ENCODE measurements at places on chromosomes 3 and 15. TPM values are rescaled to one million over a fixed set of nuclear protein-coding genes. Genes with fewer than 3 reads are reported as not detected.

DNA sequence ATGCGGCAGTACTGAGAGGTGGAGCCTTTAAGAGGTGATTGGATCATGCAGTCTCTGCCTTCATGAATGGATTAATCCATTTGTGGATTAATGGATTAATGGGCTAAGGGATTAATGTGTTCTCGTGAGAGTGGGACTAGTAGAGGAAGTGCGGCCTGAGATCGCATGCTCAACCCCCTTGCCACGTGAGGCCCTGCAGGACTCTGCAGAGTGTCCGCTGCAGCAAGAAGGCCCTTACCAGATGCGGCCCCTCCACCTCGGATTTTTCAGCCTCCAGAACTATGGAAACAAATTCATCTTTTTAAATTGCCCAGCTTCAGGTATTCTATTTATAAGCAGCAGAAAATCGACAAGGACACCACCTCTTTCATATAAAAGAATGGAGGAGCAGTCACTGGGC lies 148.8 kb downstream of the TPRA1 start:
- DNase-seq = no peak

Gene LRRC3B
- 0.50 TPM for polyA plus RNA-seq

DNA sequence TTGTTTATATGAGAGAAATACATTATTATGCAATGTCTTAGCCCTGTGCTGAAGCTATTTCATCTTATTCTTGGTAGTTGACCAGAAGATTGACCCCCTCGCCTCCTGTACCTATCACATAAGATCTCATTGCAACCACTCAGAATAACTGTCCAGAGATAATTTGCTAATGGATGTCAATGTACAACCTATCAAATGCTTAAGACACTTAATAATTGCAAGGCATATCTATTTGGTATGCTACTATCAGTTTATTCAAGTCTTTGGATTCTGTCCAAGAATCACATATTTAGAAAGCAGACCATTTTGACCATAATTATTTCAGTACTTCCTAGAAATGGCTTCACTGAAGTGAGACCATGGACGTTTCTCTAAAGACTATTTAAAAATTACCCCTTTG lies 241.6 kb downstream of the GAP43 start:
- no peak for DNase-seq

Gene CRTC3
- 17.9 TPM for polyA plus RNA-seq

Gene THRB
- polyA plus RNA-seq = 3.5 TPM

- no peak for DNase-seq
Observed at GRCh38 chr3:183536238-183536880, 19.1 kb downstream of the KLHL6 start.

DNA sequence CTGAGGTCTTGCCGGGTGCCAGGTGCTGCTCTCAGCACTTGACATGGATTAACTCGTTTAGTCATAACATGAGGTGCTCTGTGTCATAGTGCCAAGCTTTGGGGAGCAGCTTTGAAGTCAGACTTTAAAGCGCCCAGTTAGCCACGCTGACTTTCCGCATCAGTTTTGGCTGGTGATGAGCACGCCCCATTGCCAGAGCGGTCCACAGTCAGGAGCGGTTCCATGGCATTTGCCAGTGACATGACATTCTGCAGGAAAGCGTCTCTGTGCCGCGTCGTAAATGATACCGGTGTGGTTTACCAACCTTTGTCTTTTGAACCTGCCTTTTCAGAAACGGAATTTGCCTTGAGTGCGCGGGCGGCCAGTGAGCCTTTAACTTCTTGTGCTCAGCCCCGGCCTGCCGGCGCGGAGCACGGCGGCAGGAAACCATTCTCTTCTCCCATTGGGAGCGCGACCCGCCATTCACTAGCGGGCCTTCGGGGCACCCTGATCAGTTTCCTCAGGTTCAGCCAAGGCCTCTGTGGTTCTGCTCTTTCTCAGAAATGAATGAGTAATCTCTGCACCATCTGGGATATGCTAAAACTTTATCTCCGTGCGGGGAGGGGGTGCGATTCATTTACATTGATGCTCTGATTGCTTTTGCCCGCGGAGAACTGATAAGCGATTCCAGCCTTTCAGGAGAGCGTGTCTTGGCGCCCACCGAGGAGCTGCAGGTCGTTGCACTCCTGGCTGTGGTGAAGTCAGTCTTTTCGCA lies 1.7 kb upstream of the SLC2A2 start:
- no peak for DNase-seq

DNA sequence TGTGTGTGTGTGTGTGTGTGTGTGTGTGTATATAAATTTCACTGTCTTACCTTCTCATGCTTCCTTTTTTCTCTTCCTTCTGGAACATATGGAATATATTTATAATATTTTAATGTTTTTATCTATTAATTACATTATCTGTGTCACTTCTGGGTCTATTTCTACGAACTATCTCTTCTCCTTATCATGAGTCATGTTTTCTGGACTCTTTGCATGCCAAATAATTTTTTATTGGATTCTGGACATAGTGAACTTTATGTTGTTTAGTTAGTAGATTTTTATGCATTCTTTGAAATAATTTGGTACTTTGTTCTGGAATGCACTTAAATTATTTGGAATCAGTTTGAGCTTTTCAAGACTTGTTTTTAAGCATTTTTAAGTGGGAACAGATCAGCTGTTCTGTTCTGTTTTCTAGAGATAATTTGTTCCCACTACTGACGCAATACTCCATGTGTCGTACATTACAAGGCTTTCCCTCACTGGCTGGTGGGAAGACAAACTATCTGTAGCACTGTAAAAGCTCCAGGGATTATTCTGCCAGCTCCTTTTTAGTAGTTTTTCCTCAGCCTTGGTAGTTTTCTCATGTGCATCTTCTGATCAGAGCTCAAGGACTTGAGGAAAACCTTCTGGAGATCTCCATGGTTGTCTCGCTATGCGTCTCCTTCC lies 302.0 kb downstream of the CLSTN2 start:
- no peak for DNase-seq

Gene CPN2
- 0.07 TPM for polyA plus RNA-seq

GRCh38 chr15:69595009-69595791 lies 142.6 kb downstream of the RPLP1 start:
- DNase-seq = no peak

DNA sequence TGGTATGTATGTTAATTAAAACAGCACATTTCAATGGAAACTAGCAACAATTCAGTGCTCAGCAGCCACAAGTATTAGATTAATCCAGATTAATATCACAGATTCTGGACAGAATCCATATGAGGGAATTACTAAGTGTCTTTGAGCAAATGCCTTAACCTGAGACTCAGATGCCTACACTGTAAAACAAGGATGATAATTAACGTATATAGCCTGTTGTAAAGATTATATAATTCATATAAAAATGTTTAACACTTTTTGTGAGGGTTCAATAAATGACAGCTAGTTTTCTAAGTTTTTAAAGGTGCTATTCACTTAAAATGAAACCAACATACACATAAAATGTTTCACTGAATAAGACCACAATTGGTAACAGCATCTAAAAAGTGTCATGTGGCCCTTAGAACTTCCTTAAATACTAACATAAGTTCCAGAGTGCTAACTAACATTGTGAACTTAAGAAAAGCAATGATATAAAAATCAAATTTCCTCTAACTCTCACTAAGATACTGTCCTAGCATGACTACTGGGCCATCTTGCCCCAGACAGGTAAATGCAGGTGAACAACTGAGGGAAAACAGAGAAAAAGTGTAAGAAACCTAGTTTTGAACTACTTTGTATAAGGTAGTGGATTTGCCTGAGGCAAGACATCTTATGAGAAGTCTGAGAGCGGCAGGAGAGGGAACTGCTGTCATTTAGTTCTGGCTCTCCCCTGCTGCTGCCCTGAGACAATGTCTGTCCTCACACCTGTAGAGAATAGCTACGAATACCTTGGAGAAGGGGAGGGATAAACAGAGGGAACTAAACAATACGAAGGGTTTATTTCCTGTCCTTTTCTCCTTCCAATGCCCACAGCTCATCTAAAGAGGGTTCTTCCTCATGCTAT lies 151.3 kb downstream of the ADAM10 start:
- DNase-seq = no peak

DNA sequence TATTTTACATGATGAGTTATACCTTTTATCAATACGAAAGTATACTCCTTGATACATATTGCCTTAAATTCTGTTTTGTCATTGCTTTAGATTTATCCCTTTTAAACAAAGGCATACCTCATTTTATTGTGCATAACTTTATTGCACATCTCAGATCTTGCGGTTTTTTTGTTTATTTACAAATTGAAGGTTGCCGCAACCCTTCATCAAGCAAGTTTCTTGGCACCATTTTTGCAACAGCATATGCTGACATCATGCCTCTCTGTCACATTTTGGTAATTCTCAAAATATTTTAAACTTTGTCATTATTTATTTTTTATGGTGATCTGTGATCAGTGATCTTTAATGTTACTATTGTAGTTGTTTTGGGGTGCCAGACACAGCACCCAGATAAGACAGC lies 20.9 kb downstream of the SNRK start:
- DNase-seq = no peak

DNA sequence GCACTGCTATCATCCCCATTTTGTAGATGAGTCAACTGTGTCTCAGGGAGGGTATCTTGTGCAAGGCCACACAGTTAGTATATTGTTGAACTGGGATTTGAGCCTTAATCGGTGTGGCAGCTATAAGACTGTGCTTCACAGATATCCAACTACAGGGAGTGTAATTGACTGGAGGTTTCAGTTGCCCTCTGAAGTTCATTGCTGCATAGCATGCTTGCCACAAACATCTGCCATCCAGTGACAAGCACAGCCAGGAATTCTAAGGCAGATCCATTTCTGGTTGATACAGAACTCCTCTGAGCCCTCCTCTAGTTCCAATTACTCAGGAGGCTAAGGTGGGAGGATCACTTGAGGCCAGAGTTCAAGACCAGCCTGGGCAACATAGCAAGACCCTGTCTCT lies 16.4 kb downstream of the FSD2 start:
- no peak for DNase-seq

Gene ERICH6
- polyA plus RNA-seq = 0.02 TPM

DNA sequence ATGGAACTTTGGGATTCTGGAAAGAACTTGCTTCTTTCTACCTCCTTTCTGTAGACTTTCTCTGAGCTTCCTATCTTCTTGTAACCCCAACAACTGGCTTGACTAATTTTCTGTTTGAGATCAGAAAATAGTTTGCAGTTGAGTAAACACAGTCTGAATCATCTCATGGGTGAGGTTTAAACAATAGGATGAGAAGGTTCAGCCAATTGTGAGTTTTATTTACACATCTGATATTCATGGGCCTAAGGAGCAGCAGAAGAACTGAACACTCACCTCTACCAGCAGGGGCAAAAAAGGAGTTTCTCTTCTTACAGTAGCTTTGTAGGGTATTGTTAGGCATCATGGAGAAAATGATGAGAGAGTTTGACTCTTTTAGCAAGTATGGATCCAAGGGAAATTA lies 54.2 kb downstream of the DTWD1 start:
- no peak for DNase-seq

- DNase-seq = no peak
Observed at GRCh38 chr15:89406940-89407607, 72.5 kb upstream of the POLG start.

- no peak for DNase-seq
Observed at GRCh38 chr3:194084284-194084683, 51.7 kb upstream of the HES1 start.

DNA sequence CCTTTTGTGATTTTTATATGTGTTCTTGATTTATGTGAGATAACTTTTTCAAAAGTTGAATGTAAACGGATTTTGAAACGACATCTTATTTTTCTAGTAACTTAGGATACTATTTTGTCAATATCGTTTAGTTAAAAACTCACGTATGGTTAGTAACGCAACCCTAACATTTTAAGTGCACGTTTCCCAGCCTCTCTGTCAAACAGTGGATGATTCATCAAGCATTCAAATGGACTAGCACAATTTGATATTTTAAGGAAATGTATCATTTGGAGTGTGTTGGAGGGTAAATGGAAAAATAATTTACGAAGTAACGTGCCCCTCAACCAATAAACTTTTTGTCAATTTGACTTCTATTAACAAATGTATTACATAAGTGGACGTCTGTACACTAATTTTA lies 23.3 kb downstream of the RTP3 start:
- DNase-seq = no peak

Gene CERS3
- 2.2 TPM for polyA plus RNA-seq

- no peak for DNase-seq
Observed at GRCh38 chr3:71103430-71103921, 480.1 kb downstream of the FOXP1 start.

GRCh38 chr15:63599401-63600000 lies 2.3 kb downstream of the FBXL22 start:
- DNase-seq = no peak

GRCh38 chr3:188546835-188547670 lies 393.1 kb downstream of the LPP start:
- DNase-seq = no peak

Gene SIDT1
- 12.6 TPM for polyA plus RNA-seq

Gene ACVR2B
- 2.4 TPM for polyA plus RNA-seq

Gene GPX1
- 384 TPM for polyA plus RNA-seq

DNA sequence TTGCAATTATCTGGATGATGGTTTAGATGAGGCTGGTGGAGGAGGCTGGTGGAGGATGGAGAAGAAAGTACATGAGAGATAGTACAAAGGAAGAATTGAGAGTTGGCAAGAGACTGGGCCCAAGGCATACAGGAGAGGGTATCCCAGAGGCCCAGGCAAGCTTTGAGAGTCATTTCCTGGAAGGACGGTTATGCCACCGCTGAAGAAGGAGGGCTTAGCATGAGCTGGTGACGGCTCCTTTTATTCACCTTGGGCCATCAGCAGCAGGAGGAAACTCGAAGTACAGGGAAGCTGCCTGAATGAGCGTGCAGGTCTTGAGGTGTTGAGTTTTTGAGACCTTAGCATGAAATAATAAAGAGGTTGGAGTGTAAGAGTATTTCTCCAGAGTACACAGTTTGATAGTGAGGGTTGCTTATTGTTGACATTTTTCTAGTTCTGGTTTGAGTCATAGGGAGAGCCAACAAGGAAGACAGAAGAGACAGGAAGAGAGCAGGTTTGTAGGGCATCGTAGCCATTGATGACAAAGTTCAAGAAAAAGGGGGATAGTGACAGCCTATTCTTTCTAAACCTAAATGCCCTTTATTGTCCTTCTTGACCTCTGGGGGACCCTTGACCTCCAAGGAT lies 13.8 kb downstream of the THSD4 start:
- no peak for DNase-seq

Gene SNTN
- polyA plus RNA-seq = 0.16 TPM

Gene CTXN2
- not detected for polyA plus RNA-seq

Gene NOP10
- 255 TPM for polyA plus RNA-seq

Gene ANKRD34C
- 0.07 TPM for polyA plus RNA-seq

DNA sequence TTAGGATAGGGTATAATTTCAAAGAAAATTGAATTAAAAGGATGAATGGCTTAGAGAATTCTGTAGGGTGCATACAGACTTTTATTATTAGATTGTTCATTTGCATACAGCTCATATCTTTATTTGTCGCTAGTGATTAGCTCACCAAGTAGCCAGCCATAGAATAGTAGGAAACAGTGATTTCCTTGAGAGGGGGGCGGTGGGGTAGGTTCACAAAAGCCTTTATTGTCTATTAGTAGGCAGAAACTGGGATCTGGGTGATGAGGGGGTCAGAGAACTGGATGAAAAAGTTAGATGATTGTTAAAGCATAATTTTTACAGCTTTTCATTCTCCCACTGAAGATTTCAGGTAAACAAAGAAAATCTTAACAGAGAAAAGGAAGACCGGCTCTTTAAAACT lies 77.6 kb upstream of the RAP2B start:
- DNase-seq = no peak

GRCh38 chr3:5787861-5788488 lies 600.5 kb downstream of the EDEM1 start:
- no peak for DNase-seq

Gene NOX5
- 0.66 TPM for polyA plus RNA-seq
